ENCODE measurements at places on chromosomes 4 and X.

- peak; percentile 1 for DNase-seq
Measured at GRCh38 chr4:139676365-139676764, 10.7 kb downstream of the MGST2 start.

DNA sequence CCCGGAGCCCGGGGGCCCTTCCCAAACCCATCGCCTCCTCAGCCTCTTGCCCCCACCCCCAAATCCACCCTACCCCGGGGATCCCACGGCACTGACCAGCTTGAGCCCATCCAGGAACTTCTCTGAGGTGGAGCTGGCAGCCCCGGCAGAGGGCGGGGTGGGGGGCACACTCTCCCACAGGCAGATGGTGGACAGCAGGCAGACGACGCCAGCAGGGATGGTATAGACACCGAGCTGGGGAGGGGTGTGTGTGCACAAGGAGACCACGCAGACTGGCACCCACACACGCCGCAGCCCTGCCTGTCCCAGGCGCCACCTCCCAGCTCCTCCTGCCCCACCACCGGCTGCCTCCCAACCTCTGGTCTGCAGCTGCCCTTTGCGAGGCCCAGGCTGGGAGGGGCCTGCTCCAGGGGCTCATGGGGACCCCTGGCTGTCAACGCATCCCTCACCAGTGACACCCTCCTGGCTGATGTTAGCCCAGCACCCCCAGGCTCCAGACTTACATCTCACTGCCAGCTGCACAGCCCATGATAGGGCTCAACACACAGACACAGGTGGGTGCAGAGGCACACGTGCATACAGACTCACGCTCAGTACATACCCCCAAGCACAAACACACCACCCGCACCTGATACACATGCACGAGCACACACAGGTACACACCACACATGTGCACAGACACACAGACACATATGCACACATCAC lies 4.2 kb downstream of the SLC49A3 start:
- DNase-seq = no peak

DNA sequence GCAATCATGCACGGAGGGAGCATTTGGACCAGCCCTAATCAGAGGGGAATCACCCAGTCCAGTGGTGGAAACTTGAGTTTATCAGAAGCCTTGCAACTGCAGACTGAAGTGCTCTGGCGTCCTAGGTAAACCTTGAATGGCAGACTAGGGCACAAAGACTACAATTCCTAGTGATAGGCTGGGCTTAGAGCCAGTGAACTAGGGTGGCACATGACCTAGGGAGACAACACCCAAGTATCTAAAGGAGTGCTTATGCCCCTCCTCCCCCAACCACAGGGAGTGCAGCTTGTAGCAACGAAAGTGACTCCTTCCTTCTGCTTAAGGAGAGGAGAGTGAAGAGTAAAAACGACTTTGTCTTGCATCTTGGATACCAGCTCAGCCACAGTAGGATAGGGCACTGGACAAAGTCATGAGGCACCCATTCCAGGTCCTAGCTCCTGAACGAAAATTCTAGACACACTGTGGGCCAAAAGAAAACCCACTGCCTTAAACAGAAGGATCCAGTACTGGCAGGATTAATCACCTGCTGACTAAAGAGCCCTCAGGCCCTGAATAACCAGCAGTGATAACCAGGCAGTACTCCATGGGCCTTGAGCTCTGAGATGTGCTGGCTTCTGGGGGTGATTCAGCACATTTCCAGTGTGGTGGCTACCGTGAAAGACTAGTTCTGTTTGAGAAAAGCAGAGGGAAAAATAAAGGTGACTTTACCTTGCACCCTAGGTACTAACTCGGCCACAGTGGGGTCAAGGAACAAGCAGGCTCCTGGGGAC lies 58.7 kb upstream of the STARD8 start:
- DNase-seq = no peak

DNA sequence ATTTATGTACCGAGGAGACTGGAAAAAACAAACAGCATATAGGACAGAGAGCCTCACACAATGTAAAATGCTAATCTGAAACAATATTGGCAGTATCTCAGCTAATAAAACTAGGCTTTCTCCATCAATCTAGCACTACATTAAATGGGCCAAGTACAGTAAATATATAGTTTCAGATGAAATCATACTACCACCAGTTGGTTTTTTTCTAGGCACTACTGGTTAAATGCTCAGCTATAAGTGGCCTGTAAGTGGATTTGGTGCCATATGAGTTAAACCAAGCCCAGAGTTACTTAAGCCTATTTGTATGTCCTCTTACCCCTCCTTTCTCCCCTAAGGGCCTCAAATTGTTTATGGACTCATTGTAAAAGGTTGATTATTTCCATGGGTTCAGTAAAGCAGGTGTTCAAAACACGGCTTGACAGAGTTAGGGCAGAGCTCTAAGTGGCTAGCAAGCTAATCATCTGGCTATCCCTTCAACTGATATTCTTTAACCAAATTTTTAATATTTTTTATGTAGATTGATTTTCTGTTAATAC lies 57.5 kb downstream of the FAM13A start:
- DNase-seq = no peak

- DNase-seq = no peak
Measured at GRCh38 chr4:2299794-2300193, 37.9 kb upstream of the MXD4 start.

DNA sequence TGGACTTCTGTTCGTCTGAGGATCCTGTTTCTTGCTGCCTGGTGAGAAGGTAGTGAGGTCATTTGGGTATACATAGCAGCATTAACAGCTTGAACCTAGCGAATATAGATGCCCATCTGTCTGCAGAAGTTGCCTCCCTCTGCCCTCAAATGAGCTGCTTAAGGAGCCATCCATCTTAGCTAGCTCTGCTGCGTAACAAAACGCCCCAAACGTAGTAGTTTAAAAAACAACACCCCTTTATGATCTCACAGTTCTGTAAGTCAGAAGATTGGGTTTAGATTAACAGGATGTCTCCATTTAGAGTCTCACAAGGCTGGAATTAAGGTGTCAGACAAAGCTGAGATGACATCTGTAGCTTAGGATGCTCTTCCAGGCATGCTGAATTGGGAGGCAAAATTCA lies 185.3 kb downstream of the DHRSX start:
- no peak for DNase-seq

GRCh38 chr4:164613792-164614191 lies 140.1 kb upstream of the SMIM31 start:
- DNase-seq = no peak

GRCh38 chr4:37689353-37690095 lies 3.3 kb upstream of the RELL1 start:
- no peak for DNase-seq

GRCh38 chrX:120562569-120562926 lies 1.8 kb upstream of the CUL4B start:
- DNase-seq = no peak
